ENCODE measurements at places on chromosomes 2 and 18. TPM values are rescaled to one million over a fixed set of nuclear protein-coding genes. Genes with fewer than 3 reads are reported as not detected.

GRCh38 chr2:15472133-15472532 lies 89.0 kb downstream of the NBAS start:
- no peaks in the 10 kb centered on the region for H3K27me3 ChIP-seq
- no peak overlapping the region for H3K27ac ChIP-seq
- DNase-seq: no peak

GRCh38 chr2:113361051-113361450 lies 76.4 kb upstream of the ZNG1B start:
- H3K4me1 ChIP-seq: peaks cover 18% of the 10 kb centered on the region
- H3K4me3 ChIP-seq: no peak overlapping the region
- no peaks in the 10 kb centered on the region for H3K36me3 ChIP-seq
- DNase-seq: no peak

- H3K4me1 ChIP-seq: no peaks in the 10 kb centered on the region
- DNase-seq: no peak
- H3K27ac ChIP-seq: no peak overlapping the region
- H3K27me3 ChIP-seq: no peaks in the 10 kb centered on the region
Measured at GRCh38 chr2:56971383-56971974, 787.7 kb downstream of the CCDC85A start.

The ONECUT2 gene
- total RNA-seq: not detected

The TEX44 gene
- total RNA-seq: not detected

The STAM2 gene
- total RNA-seq: 13.3 TPM

DNA sequence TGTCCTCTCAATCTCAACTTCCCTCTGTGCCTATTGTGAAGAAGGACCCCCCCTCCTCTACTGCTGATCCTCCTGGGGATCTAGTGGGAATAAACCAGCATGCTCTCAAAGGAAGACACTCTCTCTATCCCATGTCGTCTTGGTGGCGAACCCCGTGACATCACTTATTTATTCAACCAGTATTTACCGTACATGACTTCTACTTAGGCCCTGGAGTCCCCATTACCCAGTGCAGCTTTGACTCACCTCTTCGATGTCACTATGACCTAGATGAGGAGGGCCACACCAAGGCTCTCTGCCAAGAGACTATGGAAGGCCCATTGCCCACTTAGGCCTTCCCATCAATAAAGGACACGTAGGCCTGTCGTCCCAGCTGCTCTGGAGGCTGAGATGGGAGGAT lies 16.7 kb downstream of the ASPRV1 start:
- H3K27ac ChIP-seq: no peak overlapping the region
- DNase-seq: no peak
- no peak overlapping the region for H3K4me3 ChIP-seq
- H3K27me3 ChIP-seq: no peaks in the 10 kb centered on the region
- peaks cover under 1% of the 10 kb centered on the region for H3K36me3 ChIP-seq

- no peaks in the 10 kb centered on the region for H3K4me1 ChIP-seq
- H3K36me3 ChIP-seq: peaks cover 70% of the 10 kb centered on the region
- H3K27me3 ChIP-seq: no peaks in the 10 kb centered on the region
- H3K27ac ChIP-seq: no peak overlapping the region
- DNase-seq: no peak
- H3K4me3 ChIP-seq: no peak overlapping the region
Measured at GRCh38 chr2:178550352-178550751, 70.1 kb downstream of the PLEKHA3 start.

DNA sequence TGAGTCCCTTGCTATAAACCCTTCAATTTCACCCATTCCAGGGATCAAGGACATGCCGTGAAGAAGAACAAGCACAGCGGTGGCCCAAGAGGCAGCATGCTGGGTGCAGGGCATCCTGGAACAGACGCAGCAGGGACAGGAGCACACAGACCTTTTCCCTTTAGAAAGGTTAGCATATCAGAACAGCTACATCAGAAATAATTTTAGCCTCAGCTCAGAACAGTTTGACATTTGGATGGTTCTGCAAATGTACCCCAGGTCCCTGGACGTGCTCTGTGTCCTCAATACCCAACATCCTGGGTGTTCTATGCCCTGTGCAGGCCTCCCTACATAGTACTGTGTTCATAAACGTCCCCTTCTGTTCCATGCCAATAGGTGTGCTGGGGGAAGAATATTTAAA lies 80.4 kb downstream of the MYOM1 start:
- H3K36me3 ChIP-seq: peaks cover 3% of the 10 kb centered on the region
- H3K27me3 ChIP-seq: no peaks in the 10 kb centered on the region
- DNase-seq: no peak

DNA sequence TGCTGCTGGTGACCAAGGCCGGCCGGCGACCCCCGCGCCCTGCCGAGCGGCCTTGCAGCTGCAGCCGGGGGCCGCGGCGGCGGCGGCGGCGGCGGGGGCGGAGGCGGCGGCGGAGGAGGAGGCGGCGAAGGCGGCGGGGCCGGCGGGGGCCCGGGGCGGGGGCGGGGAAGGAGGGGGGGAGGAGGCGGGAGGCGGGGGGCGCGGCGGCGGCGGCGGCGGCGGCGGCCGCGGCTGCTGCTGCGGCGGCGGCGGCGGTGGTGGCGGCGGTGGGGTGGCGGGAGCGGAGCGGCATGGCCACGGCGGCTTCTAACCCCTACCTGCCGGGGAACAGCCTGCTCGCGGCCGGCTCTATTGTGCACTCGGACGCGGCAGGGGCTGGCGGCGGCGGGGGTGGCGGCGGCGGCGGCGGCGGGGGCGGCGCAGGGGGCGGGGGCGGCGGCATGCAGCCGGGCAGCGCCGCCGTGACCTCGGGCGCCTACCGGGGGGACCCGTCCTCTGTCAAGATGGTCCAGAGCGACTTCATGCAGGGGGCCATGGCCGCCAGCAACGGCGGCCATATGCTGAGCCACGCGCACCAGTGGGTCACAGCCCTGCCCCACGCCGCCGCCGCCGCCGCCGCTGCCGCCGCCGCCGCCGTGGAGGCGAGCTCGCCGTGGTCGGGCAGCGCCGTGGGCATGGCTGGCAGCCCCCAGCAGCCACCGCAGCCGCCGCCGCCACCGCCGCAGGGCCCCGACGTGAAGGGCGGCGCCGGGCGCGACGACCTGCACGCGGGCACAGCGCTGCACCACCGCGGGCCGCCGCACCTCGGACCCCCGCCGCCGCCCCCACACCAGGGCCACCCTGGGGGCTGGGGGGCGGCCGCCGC lies 1.5 kb downstream of the POU3F3 start:
- H3K4me1 ChIP-seq: peaks cover 35% of the 10 kb centered on the region
- H3K36me3 ChIP-seq: peaks cover 3% of the 10 kb centered on the region
- peaks cover 75% of the 10 kb centered on the region for H3K27me3 ChIP-seq
- DNase-seq: no peak
- no peak overlapping the region for H3K27ac ChIP-seq
- H3K4me3 ChIP-seq: no peak overlapping the region

DNA sequence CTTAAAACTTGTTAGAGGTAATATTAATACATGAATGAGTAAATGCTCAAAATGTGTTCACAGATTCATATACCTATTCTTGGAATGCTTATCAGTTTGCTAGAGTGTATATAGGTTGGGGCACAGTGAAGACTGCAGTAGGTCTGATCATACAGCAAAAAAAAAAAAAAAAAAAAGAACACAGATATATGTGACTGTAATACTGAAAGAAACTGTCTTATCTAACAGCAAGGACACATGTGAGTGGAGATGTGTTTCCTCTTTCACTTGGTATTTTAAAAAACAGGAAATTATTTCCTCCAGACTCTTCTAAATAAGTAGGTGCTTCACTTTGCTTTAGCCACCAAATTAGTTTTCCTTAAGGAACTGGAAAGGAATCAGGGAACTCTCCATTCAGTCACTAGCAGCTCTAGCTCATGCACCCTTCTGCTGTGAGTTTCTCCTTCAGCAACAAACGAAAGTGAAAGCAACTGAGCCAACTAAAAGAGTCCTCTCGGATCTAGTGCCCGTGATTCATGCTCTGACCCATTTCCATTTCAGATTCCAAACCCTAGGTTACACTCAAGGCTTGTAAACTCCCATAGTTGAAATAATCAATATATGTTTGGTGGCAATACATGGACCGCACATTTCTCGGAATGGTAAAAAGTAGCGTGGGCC lies 98.5 kb downstream of the DSEL start:
- H3K27me3 ChIP-seq: no peaks in the 10 kb centered on the region
- H3K4me1 ChIP-seq: peaks cover 4% of the 10 kb centered on the region
- DNase-seq: peak; percentile 17
- H3K27ac ChIP-seq: peak overlapping the region; percentile 30

The GKN1 gene
- not detected for total RNA-seq

The IL18RAP gene
- total RNA-seq: 5.8 TPM

DNA sequence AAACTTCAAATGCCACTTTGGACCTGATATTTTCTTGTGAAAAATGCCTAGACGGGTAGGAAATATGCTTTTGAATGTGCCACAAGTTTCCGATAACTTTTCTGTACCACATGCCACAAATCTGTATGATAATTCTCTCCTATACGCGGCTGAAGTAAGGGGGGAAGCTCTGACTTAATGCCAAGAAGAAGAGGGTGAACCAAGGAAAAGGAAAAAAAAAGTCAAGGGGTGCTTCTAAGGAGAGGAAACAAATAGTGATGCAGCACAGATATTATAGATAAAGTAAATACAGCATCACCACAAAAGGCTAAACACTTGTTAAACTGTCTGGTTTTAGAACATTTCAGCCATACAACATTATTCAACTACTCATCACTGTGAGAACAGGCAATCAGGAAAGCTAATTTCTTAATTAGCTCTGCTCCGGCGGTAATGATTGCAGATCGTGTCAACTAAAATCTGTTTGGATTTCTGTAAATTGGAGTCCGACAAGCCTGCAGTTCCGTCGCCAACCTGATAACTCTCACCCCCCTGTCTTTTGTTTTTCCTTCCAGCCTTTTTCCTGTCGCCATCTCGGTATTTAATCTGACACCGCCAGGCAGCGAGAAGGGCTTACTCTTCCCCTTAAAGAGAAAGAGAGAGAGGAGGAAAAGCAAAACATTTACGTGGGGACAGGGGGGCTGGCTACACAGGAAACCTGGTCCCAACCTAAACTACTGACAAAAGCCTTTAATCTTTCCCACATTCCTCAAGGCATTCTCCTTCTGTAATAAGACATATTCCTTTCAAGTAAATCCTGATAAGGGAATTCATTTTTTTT lies 67.5 kb downstream of the ZEB2 start:
- H3K4me3 ChIP-seq: peak overlapping the region; percentile 9
- peak overlapping the region; percentile 62 for H3K27ac ChIP-seq
- no peaks in the 10 kb centered on the region for H3K36me3 ChIP-seq
- no peaks in the 10 kb centered on the region for H3K27me3 ChIP-seq

Data from activated CD8-positive, alpha-beta T cell treated with anti-CD3 and anti-CD28 coated beads for 36 hours (primary cell).